ENCODE measurements at places on chromosomes 3 and 15.

- no peak for DNase-seq
Observed at GRCh38 chr15:38463893-38464292, 10.0 kb downstream of the FAM98B start.

GRCh38 chr3:181700168-181701087 is 11.3 kb upstream of the SOX2 start:
- DNase-seq, result peak; percentile 76

GRCh38 chr3:196810963-196811581 is 56.6 kb upstream of the SENP5 start:
- no peak for DNase-seq

DNA sequence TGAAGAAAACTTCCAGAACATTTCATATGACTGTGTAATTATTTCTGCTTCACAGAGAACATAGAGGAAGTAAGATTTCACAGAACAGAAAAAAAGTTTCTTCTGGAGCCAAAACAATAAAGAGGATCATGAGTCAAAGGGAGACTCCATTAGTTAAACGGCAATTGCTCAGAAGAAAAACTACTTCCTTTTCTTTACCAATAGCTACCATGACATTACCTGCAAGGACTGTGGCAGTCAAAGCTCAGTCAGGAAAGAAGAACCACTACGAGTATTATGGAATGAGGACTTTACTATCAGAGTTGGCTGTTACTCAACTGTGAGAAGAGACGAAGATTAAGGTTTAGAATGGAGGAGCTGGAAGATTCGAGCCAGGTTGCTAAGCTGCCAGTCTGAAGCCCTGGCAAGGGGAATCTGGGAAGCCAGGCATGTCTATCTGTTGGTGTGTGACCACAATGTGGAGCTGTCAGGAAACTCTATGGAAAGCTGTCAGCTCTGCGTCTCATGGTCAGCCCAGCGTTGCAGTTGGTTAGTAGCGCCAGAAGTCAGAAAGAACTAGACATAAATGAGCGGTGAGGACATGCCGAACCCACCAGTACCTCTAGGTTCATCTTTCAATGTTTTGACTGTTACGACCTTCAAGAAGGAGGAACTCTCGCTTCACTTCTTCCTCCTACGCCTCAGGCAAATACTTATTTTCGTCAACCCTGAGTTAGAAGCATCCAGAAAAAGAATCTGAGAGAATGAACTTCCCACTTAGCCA is 604.3 kb downstream of the FGF12 start:
- DNase-seq, result no peak

- DNase-seq, result peak; percentile 32
Observed at GRCh38 chr15:42152196-42152920, 4.1 kb downstream of the PLA2G4F start.

DNA sequence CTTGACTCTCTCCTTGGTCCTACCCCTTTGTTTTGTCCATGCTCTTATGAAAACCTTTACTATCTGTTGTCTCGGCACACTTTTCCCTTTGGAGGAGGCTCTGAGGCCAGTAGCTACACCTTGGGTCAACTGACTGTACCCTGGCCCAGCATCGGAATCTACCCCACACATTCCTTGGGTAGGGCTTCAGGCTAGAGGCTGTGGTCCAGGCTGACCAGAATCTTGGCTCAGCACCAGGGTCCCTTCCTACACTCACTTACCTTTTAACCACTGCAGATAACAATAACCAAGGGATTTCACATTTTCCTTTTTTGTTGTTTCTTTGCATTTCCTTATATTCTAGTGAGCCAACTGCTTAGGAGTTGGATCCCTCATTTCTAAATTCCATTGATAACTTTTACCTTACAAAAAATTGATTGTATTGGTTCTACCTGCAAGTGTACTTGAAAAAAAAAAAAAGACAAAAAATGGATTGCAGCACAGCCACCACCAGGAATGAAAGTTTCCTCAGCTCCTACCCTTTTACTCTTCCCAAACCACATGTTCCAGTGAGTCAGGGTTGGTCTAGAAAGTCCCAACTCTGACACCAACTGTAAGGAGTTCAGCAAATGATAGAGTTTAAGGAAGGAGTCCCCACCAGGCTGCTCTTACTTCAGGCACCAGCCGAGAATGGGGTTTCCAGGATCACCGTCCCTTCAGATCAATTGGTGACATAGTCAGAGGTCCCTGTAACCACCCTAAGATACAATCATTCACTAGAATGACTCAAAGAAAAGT is 95.6 kb downstream of the FBLN2 start:
- no peak for DNase-seq

- DNase-seq, result no peak
Observed at GRCh38 chr3:50515565-50516439, 12.4 kb upstream of the CACNA2D2 start.

GRCh38 chr3:126546549-126547239 is 12.0 kb downstream of the C3orf22 start:
- peak; percentile 7 for DNase-seq

DNA sequence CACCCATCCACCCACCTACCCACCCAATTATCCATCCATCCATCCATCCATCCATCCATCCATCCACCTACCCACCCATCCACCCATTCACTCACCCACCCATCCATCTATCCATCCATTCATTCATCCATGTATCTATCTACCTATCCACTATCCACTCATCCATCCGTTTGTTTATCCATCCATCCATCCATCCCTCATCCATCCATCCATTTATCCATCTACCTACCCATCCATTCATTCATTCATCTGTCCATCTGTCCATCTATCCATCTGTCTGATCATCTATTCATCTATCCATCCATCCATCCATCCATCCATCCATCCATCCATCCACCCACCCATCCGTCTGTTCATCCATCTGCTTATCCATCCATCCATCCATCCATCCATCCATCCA is 65.7 kb downstream of the FBLN2 start:
- DNase-seq, result no peak

GRCh38 chr15:41730543-41730942 is 43.7 kb upstream of the MAPKBP1 start:
- DNase-seq, result no peak

DNA sequence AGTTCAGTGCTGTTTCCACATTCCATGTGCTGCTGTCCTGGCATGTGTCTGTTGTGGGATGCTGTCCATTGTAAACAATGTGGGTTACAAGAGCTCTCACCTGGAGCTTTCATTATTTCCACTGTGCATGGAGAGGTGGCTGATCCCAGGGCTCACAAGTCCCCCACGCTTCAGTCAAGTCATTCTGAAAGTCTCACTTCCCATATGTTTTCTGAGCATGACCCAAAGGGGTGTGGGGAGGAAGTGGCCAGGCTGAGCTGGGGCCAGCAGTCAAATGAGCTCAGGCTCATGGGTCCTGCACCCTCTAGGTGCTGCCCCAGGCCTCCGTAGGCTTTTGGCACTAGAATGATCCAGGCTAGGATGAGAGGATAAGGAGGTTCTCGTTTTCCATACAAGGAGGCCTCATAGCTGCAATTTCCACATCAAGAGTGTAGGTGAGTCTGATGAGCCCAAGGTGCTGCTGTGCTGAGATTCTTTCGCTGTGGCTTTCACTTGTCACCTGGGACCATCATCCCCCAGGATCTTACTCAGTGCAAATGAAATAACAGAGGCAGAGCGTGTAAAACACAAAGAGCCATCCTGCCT is 22.0 kb downstream of the STARD5 start:
- DNase-seq, result no peak

GRCh38 chr3:82556113-82556512 is 794.7 kb upstream of the GBE1 start:
- DNase-seq, result no peak

DNA sequence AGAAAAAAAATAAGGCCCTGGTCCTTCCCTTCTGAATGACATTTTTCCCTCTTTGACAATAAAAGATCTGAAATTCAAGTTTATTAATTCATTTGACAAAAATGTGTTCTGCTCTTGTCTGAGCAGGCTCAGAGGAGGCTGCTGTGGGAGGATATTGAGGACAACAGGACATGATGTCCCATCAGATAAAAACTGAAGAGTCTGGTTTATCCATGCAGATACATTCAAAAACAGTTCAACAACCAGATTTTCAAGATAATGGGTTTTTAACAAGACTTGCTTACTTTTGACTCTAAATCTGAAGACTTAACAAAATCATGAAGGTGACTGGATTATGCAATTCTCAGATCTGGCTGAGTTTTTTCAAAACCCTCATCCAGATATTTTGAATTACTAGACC is 36.9 kb upstream of the STRIT1 start:
- DNase-seq, result no peak

- no peak for DNase-seq
Observed at GRCh38 chr3:40079203-40079846, 230.2 kb upstream of the EIF1B start.

DNA sequence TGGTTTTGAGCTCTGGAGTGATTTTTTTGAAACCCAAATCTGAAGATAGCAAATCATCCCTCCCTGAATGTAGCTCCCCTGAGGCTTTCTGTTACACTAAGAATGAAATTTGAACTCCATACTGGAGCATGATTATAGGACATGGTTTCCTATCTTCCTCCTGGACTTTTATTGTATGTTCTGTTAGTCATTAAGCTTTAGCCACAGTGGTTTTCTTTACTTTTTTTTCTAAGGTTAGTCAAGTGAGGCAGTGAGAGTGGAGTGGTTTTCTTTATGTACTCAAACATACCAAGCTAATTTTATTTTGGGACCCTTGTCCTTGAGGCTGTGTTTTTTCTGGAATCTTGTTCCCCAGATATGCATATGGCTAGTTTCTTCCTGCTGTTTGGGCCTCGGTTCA is 55.2 kb upstream of the FRMD4B start:
- no peak for DNase-seq

GRCh38 chr15:32981536-32981935 is 213.0 kb downstream of the FMN1 start:
- DNase-seq, result no peak

DNA sequence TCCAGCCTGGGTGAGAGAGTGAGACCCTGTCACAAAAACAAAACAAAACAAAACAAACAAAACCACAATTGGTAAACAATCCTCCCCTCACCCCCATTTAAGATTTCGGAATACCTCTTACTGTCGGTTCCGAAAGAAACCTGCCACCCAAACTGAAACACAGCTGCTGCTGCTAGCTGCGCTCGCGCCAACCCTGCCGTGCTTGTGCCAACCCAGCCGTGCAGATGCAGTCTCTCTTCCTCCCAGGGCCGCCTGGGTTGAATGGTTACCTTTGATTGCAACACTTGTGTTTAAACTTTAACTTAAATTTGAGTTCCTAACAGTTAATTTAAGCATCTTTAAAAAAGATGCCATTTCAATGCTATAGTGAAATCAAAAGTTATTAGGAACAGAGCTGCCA is 28.5 kb upstream of the SPTBN5 start:
- DNase-seq, result no peak

DNA sequence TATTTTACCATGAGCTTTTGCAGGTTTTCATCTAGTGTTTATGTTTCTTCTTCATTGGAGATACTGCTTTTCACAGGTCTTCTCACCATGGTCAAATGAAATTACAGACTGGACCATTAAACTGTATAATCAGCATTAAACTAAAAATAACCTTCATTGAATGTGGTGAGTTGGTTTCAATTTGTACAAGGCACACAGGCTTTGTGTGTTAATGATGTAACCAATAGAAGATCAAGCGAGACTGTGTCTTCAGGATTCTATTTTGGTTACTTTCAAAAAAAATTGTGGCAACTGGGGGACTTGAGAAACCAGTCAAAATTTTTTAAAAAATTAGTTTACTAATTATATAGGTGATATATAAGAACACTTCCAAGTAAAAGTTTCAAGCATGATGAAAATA is 54.3 kb upstream of the GCSAM start:
- no peak for DNase-seq

- no peak for DNase-seq
Observed at GRCh38 chr3:71128961-71129360, 454.6 kb downstream of the FOXP1 start.

DNA sequence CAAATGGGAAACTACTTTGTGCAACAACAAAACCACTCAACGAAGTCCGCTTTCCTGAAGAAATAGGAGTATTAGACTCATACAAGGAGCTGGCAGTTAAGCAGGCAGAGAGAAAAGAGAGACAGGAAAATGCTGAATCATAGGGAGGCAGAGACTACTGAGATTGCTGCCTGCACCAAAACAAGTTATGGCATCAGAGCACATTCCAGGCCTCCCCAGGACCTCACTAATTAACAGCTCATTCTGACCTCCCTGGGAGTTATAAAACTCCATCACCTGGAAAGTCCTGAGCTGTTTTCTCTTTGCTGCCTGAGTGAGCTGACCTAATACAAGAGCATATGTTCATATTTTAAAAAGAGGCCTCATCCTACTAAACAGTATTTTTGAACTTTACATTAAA is 741.0 kb downstream of the MCTP2 start:
- no peak for DNase-seq

DNA sequence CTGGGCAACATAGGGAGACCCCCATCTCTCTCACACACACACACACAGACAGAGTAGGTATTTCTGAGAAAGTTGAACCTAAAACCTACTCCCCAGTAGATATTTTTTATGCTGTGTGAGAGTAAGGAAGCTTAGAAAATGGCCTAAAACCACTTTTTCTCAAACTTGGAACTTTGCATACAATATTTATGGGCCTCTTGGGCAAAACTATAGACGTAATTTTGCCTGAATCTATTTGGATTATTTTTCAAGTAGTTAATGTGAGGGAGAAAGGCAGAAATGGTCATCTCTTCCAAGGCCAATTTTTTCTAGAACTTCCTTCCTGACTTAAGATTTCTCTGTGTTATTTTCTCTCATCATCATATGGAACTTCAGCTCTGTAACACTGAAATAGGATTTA is 81.7 kb downstream of the ZNF609 start:
- DNase-seq, result no peak

DNA sequence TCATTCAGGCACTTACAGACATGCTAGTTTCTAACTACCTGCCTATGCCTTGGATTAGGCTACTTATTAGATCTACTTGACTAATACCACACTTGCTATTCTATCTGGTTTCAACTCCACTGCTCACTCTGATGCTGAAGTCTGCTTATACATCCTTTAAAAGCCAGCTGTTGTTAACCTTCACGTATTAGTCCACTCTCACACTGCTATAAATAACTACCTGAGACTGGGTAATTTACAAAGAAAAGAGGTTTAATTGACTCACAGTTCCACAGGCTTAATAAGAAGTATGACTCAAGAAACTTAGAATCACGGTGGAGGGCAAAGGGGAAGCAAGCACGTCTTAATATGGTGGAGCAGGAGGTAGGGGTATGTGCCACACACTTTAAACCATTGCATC is 47.7 kb upstream of the ANKRD28 start:
- no peak for DNase-seq

- DNase-seq, result no peak
Observed at GRCh38 chr15:87577336-87577735, 679.2 kb downstream of the NTRK3 start.

DNA sequence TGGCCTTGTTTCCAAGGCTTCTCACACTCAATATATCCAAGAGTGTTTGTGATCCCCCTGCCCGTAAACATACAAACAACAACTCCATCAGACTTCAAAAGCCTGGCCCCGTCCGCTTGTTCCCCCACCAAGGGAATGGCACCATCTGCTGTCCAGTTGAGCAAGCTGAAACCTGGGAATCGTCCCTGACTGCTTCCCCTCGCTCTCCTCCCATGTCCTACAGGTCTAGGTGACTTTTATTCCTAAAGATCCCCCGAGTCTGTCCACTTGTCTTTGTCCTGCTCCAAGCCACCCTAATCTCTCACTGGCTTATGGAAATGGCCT is 27.9 kb upstream of the FAM174B start:
- DNase-seq, result peak; percentile 54
